IMR-90 (cell line): ENCODE measurements at places on chromosomes 5 and 9. TPM values are rescaled to one million over a fixed set of nuclear protein-coding genes. Genes with fewer than 3 reads are reported as not detected.

Gene HAVCR1
- total RNA-seq = not detected in 2 replicates

Gene AQP7
- total RNA-seq = 0.28 TPM in 1 of 2 replicates, not detected in the other

Gene C1QTNF2
- 0.72 and 0.83 TPM in 2 replicates for total RNA-seq

Gene NOXA1
- not detected in 2 replicates for total RNA-seq

Gene IL9
- not detected in 2 replicates for total RNA-seq

Gene PCDHGB5
- 17.2 and 17.5 TPM in 2 replicates for total RNA-seq

Gene SLC1A3
- 0.56 and 1.3 TPM in 2 replicates for total RNA-seq

Gene TMC1
- not detected in 2 replicates for total RNA-seq

Gene UGT3A1
- total RNA-seq = not detected in 2 replicates

Gene GABRG2
- not detected in 2 replicates for total RNA-seq

Gene MAMDC2
- total RNA-seq = 5.0 and 5.6 TPM in 2 replicates

Gene PHYHD1
- 2.2 and 3.3 TPM in 2 replicates for total RNA-seq

DNA sequence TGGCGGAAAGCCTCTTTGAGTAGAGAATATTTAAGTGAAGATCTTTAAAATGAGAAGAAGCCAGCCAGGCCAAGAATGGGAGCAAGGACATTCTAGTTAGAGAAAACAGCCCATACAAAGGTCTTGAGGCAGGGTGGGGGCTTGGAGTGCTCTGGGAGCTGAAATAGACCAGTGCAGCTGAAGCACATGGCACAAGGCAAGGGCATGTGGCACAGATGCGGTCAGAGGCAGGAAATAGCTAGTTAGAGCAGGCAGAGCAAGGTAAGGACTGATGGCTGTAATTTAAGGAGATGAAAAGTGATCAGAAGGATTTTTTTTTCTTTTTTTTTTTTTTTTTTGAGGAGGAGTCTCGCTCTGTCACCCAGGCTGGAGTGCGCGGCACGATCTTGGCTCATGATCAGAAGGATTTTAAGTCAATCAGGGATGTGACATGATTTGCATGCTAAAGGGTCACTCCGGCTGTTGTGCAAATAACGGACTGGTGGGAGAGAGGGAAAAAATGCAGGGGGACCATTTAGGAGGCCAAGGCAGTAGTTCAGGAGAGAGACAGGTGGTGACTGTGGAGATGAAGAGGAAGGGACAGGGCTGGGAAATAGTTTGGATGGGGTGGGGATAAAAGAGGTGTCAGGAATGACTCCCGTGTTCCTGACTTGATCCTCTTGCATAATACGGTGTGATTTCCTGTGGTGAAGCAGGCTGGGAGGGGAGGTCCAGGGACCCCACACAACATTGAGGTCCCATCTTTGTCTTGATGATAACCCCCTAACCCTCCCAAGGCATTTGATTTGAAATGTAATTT, 207.6 kb downstream of the HSPA4 start:
- H3K36me3 ChIP-seq = no peaks in the 10 kb centered on the region
- H3K27ac ChIP-seq = no peak overlapping the region
- peaks cover 47% of the 10 kb centered on the region for H3K27me3 ChIP-seq
- no peak overlapping the region for H3K4me3 ChIP-seq

- no peak overlapping the region for H3K27ac ChIP-seq
- H3K4me1 ChIP-seq = no peaks in the 10 kb centered on the region
- no peak for DNase-seq
- no peak overlapping the region for H3K4me3 ChIP-seq
These were observed 205.5 kb downstream of the TMC1 start for GRCh38 chr9:72726947-72727346.

GRCh38 chr5:74408150-74409043, 232.1 kb downstream of the ENC1 start:
- H3K27ac ChIP-seq = no peak overlapping the region
- no peak for DNase-seq
- H3K27me3 ChIP-seq = peaks cover 34% of the 10 kb centered on the region

DNA sequence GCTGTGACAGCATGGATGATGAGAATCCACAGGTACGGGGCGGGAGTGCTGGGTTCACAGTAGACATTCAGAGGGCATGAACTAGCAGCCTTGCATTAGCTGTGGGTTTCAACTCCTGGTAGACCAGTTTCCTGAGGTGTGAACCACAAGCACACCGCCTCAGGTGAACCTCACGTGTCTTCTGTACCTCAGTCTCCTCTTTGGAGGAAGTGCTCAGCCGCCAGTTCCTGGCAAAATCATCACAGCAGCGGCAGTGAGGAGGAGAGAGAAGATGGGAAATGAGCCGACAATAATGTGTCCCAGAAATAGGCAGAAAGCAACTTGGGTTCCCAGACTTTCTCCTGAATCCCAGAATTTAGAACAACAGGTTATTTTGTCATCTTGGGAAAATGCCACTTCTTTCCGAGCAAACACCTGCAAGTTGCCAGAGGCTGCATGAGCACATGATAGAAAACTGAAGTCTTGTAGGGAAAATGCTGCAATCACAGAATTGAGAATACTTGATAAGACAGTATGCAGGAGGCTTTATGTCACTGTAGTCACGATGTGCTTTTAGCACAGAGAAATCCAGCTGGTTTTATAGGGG, 258.5 kb downstream of the AOPEP start:
- no peak for DNase-seq
- H3K36me3 ChIP-seq = no peaks in the 10 kb centered on the region
- H3K27ac ChIP-seq = no peak overlapping the region

- H3K4me1 ChIP-seq = peaks cover 2% of the 10 kb centered on the region
- H3K27me3 ChIP-seq = no peaks in the 10 kb centered on the region
- H3K4me3 ChIP-seq = no peak overlapping the region
- H3K27ac ChIP-seq = no peak overlapping the region
These were observed 203.9 kb downstream of the PLK2 start for GRCh38 chr5:58255970-58256369.

- peaks cover 4% of the 10 kb centered on the region; the same call in 1 of the 2 replicates for H3K4me1 ChIP-seq
- H3K4me3 ChIP-seq = no peak overlapping the region
- peak; percentile 52 for DNase-seq
- H3K36me3 ChIP-seq = no peaks in the 10 kb centered on the region
These were observed 333.3 kb downstream of the SEMA5A start for GRCh38 chr5:9212605-9213004.

DNA sequence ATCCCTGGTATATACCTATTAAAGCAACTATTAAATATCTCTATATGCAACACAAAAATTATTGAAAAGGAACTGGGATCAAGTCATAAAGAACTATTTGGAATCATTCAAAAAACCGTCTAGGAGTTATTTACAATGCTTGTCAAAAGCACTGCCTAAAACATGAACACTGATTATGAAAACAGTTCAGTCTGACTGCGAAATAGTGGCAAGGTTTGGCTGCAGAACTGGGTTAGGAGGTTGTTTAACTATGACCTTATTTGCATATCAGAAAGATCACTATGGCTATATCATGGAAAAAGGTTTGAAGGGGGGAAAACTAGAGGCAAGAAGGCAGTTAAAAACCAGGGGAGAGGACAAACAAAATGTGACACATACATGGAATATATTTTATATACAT, 12.0 kb downstream of the FBXW2 start:
- H3K4me3 ChIP-seq = no peak overlapping the region
- no peaks in the 10 kb centered on the region for H3K27me3 ChIP-seq
- DNase-seq = no peak
- no peak overlapping the region for H3K27ac ChIP-seq

- H3K4me1 ChIP-seq = peaks cover 4% of the 10 kb centered on the region; the same call in 1 of the 2 replicates
- H3K4me3 ChIP-seq = no peak overlapping the region
- peak; percentile 86 for DNase-seq
- H3K27ac ChIP-seq = no peak overlapping the region
- no peaks in the 10 kb centered on the region for H3K36me3 ChIP-seq
These were observed 10.8 kb upstream of the ADRA1B start for GRCh38 chr5:159905496-159905895.

DNA sequence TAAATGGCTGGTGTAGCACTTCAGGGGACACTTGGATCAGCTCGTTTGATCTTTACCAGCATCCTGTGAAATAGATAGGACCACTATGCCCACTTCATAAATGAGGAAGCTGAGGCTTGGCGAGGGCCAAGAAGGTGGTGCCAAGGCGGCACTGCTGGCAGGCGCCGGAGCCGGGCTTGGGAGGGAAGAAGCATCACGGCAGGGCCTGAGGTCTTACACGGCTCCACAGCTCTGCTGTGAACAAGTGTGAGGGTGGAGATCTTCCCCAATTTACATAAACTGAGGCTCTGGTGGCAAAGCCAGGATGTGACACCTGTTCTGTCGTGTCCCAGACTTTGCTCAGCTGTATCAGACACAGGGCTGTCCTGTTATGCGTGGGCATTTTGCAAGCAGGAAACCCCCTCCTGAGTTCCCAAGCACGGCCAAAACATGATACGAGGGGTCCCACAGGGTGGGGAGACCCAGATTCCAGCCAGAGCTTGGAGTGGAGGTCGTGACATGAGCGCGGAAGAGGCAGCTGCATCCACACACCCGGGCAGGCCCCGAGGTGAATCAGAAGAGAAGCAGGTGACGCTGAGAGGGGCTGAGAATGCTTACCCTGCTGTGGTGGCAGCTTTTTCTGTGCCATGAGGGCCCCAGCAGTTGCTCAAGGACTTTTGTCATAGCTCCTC, 117.5 kb upstream of the BOD1 start:
- no peak overlapping the region for H3K4me3 ChIP-seq
- H3K36me3 ChIP-seq = no peaks in the 10 kb centered on the region
- no peak overlapping the region for H3K27ac ChIP-seq
- no peak for DNase-seq
- H3K4me1 ChIP-seq = no peaks in the 10 kb centered on the region

GRCh38 chr9:81474125-81474524, 215.2 kb downstream of the TLE1 start:
- peaks cover 11% of the 10 kb centered on the region for H3K4me1 ChIP-seq
- H3K36me3 ChIP-seq = no peaks in the 10 kb centered on the region
- no peaks in the 10 kb centered on the region for H3K27me3 ChIP-seq
- H3K27ac ChIP-seq = no peak overlapping the region
- H3K4me3 ChIP-seq = no peak overlapping the region

GRCh38 chr5:139745800-139746690, 49.6 kb upstream of the PSD2 start:
- peak; percentile 67 for DNase-seq
- H3K27ac ChIP-seq = no peak overlapping the region; the same call in 1 of the 2 replicates
- peaks cover 32% of the 10 kb centered on the region for H3K4me1 ChIP-seq
- peaks cover 5% of the 10 kb centered on the region; the same call in 1 of the 2 replicates for H3K27me3 ChIP-seq
- H3K36me3 ChIP-seq = no peaks in the 10 kb centered on the region

GRCh38 chr9:108468364-108468763, 387.4 kb downstream of the ACTL7B start:
- no peaks in the 10 kb centered on the region for H3K36me3 ChIP-seq
- no peak overlapping the region for H3K4me3 ChIP-seq
- peaks cover 11% of the 10 kb centered on the region for H3K4me1 ChIP-seq

GRCh38 chr5:142107736-142108431, 695 bp upstream of the NDFIP1 start:
- H3K27ac ChIP-seq = peak overlapping the region; percentile 86
- no peaks in the 10 kb centered on the region for H3K27me3 ChIP-seq
- peaks cover 4% of the 10 kb centered on the region for H3K4me1 ChIP-seq
- H3K4me3 ChIP-seq = peak overlapping the region; percentile 82; the same call in 1 of the 2 replicates
- no peak for DNase-seq
- no peaks in the 10 kb centered on the region for H3K36me3 ChIP-seq

DNA sequence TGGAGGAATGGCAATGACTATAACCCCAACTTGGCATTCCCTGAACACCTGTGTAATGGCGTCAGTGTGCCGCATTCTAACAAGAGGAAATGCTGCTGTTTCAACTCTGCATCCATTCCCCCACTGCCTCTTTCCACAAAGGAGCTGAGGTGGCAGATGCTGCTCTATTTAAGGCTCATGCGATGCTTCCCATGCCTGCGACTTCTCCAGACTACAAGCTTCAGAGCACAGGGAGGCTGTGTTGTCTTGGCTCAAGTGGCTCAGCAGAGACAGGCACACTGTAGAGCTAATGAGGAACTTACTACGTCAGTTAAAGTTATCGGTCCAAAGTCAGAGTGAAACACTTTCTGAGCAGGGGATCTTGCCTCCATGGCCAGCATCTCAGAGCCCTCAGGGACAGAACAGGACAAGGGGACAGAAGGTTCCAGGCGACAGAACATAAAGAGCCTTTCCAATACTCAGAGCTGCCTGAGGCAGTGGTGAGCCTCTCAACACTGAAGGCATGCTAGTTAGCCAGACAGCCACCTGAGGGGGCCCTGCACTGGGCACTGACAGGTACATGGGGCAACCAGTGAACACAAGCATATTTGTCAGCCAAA, 21.8 kb downstream of the TNIP1 start:
- no peak overlapping the region for H3K27ac ChIP-seq
- H3K4me1 ChIP-seq = peaks cover 22% of the 10 kb centered on the region
- DNase-seq = no peak
- no peaks in the 10 kb centered on the region for H3K27me3 ChIP-seq
- no peak overlapping the region for H3K4me3 ChIP-seq

- no peak overlapping the region for H3K4me3 ChIP-seq
- no peak overlapping the region for H3K27ac ChIP-seq
- no peaks in the 10 kb centered on the region for H3K4me1 ChIP-seq
- H3K36me3 ChIP-seq = no peaks in the 10 kb centered on the region; the same call in 1 of the 2 replicates
These were observed 170.9 kb downstream of the PALM2AKAP2 start for GRCh38 chr9:109950710-109951443.

GRCh38 chr5:67978171-67978570, 237.4 kb upstream of the PIK3R1 start:
- no peak for DNase-seq
- no peaks in the 10 kb centered on the region for H3K27me3 ChIP-seq
- H3K36me3 ChIP-seq = no peaks in the 10 kb centered on the region
- no peaks in the 10 kb centered on the region for H3K4me1 ChIP-seq

- H3K4me1 ChIP-seq = no peaks in the 10 kb centered on the region
- H3K27ac ChIP-seq = no peak overlapping the region
- no peaks in the 10 kb centered on the region for H3K36me3 ChIP-seq
- H3K27me3 ChIP-seq = peaks cover 16% of the 10 kb centered on the region
These were observed 12.9 kb downstream of the OTULINL start for GRCh38 chr5:14594378-14595074.

- peak overlapping the region; percentile 61 for H3K4me3 ChIP-seq
- no peaks in the 10 kb centered on the region for H3K27me3 ChIP-seq
- peak overlapping the region; percentile 16 for H3K27ac ChIP-seq
- H3K36me3 ChIP-seq = no peaks in the 10 kb centered on the region
- H3K4me1 ChIP-seq = 0 out of 2 replicates have a peak, but pooled peaks cover 3% of the 10 kb centered on the region
- DNase-seq = peak; percentile 72
These were observed 1.0 kb upstream of the MEF2C start for GRCh38 chr5:88883836-88884607.

- DNase-seq = no peak
- no peaks in the 10 kb centered on the region for H3K27me3 ChIP-seq
- H3K36me3 ChIP-seq = peaks cover 4% of the 10 kb centered on the region; the same call in 1 of the 2 replicates
- H3K4me1 ChIP-seq = no peaks in the 10 kb centered on the region
- H3K27ac ChIP-seq = no peak overlapping the region
These were observed 115.1 kb downstream of the ADAMTS6 start for GRCh38 chr5:65366655-65367054.
